ENCODE measurements at places on chromosomes 7 and 10.
A peak's percentile ranks its signal among the peaks of the same experiment; 100 is the strongest.

GRCh38 chr10:43846968-43847367, 198.3 kb upstream of the ZNF32 start:
- no peak for DNase-seq

- DNase-seq: no peak
Observed at GRCh38 chr10:110797416-110797815, 74.3 kb upstream of the PDCD4 start.

GRCh38 chr7:43244232-43244631, 131.8 kb downstream of the HECW1 start:
- no peak for DNase-seq

GRCh38 chr10:86711513-86712316, 43.4 kb downstream of the LDB3 start:
- DNase-seq: peak; percentile 59

GRCh38 chr7:86790383-86790782, 146.7 kb downstream of the GRM3 start:
- DNase-seq: no peak

DNA sequence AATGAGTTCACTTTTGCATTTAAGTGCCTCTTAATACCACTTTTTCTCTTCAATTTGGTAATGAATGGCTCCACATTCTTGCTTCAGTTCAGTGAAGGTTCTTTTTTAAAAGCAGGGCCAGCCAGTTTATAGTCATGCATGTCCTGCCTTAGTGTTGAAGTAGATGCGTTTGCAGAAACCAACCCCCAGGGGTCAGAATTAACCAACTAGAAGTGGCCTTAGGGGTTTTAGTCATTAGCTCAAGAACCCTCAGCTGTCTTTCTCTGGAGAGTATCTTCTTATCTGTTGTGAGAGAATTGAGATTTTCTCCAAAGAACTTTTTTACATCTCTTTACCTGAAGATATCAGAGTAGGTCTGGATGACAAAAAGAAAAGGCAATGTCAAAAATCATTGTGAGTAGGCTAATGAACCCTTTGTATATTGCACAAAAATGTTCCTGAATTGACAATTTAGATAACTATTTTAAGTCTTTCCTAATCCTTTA, 82.2 kb downstream of the PIK3CG start:
- peak; percentile 3 for DNase-seq

DNA sequence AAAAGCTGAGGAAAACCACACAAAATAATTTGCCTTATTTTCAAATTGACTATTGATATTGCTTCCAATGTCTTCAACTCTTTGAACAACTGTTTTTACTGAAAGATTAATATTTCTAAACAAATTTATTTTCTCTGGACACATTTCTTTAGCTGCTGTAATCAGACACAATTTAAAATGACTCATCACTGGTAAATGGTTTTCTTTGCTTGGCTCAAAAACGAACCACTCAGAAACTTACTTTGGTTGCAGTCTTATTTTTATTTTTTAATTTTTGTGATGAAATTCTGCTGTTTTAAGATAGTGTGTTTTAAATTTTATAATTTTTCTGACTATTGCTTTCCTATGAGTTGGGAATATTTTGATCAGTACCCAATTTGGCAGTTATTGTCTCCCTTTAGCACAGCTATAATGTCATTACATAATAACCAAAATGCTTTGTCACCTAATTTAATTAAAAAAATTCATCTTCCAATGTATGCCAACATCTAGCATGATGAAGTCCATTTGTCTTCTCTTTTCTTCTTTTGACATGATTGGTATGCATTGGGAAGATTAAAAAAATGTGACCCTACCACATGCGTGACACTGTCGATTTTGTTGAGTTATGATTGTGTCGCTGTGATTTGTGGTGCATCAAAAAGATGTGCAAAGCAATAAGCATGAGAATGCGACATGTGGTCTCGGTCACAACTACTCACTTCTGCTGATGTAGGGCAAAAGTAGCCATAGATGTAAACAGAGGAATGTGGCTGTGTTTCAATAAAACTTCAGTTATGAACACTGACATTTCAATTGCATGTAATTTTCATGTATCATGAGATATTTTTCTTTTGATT, 222.3 kb downstream of the SUGCT start:
- DNase-seq: no peak

GRCh38 chr7:149317986-149318672, 56.1 kb downstream of the ZNF783 start:
- no peak for DNase-seq

DNA sequence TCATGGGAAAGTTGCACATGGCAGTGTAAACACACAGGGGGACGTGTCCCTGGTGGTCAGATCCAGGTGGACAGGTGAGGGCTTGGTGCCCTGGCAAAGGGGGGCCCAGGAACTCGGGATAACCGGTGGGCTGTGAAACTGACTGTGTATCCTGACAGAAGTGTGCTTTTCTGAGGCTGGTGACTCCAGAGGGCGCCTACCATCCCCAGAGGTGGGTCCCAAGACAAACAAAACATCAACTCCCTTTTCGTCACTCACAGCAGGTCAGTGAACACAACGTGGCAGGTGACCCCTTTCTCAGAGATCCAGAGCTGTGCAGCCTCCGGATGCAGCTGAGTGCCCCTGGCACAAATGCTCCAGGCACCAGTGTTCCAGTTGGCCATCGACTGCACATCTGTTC, 56.0 kb upstream of the DDC start:
- no peak for DNase-seq

GRCh38 chr7:117819558-117819957, 53.7 kb downstream of the CTTNBP2 start:
- no peak for DNase-seq

GRCh38 chr10:82961864-82962263, 1086.9 kb downstream of the NRG3 start:
- no peak for DNase-seq

DNA sequence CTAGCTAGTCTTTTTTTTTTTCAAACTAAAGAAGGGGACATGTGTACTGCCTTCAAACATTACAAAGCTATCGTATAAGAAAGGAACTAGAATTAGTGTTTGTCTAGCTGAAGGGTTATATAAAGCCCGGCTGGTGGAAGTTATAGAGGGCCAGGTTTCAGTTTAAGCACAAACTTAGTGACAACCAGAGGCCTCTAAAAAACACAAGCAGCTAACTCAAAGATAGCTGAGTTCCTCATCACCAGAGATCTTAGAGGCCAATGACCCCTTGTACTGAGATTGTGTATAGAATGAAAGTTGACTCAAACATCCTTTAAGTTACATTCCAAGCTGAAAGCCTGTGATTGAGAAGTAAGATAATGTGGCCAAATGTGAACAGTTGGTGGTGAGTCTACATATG, 28.1 kb upstream of the SGMS1 start:
- no peak for DNase-seq

DNA sequence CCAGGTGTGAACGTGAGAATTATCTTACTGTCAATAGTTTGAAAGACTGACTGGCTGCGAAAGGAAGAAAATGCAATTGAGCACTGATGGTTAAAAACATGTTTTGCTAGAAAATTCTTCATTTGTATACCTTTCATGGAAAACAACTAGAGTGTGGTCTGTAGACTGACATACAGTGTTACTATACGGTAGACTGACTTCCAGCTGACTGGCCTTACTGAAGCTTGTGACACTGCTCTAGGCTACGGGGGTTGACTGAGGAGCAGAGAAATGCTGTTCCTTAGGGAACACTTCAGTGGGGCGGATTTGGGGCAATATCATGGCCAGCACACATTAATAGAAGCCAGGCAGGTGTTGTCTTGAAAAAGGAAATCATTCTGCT, 25.9 kb upstream of the DDC start:
- no peak for DNase-seq

DNA sequence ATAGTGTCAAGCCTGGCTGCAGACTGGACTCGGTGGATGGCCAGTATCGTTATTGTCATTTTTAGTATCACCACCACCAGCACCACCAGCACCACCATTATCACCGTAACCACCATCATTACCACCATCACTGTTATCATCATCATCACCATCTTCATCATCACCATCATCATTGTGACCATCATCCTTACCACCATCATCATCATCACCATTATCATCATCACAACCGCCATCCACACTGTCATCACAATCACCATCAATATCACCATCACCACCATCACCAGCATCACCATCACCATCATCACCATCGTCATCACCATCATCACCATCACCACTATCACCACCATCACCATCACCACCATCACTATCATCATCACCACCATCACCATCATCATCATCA, 65.6 kb downstream of the FOXL3 start:
- DNase-seq: no peak

DNA sequence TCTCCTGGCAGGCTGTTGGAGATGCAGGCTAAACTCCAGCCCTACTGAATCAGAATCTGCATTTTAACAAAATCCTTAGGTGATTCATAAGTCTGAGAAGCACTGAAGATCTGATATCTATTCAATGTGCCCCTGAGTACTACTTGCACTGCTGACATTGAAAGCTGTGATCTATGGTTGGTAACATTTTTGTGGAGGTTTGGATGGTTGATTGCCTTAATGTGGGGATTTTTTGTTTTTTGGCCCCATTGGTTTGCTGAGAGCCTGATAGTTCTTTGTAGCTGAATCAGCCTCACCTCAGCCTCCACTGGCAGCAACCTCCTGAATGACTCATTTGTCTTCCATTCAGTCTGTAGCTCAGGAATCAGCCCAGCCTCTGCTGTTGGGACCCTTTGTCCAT, 14.7 kb upstream of the LRRN3 start:
- no peak for DNase-seq

- DNase-seq: no peak
Observed at GRCh38 chr7:80466636-80467035, 45.2 kb downstream of the GNAT3 start.

DNA sequence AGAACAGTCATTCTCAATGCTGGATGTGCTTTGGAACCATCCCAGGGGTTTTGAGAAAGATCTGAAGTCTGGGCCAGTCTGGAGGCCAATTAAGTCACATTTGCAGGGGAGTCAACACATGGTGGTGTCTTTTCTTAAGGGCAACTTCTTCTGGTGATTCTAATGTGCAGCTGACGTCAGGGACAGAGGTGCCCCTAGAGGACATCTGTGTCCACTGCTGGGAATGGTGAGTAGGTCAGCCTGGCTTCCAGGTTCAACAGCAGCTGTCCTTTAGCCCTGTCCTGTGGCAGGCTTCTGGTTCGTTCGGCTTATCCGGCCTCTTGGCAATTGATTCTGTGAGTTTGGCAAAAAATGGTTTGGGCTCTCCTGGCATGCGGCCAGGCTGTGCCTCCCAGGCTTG, 269.7 kb upstream of the HABP2 start:
- DNase-seq: no peak

DNA sequence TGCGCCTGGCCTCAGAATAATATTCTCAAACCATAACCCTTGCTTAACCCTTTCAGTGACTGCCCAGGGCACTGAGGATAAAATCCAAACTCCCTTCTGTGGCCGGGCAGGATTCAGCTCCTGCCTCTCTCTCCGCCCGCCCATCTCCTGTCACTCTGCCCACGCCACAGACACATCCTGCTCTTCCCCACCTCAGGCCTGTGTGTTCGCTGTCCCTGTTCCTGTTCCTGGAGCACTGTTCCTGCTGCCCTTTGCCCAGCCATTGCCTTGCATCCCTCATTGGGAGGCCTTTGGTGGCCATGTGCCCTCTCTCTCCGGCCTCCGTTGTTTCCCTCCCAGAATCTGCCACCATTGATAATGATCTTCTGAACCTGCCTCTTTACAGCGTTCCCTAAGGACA, 108.8 kb downstream of the SH3PXD2A start:
- DNase-seq: no peak

DNA sequence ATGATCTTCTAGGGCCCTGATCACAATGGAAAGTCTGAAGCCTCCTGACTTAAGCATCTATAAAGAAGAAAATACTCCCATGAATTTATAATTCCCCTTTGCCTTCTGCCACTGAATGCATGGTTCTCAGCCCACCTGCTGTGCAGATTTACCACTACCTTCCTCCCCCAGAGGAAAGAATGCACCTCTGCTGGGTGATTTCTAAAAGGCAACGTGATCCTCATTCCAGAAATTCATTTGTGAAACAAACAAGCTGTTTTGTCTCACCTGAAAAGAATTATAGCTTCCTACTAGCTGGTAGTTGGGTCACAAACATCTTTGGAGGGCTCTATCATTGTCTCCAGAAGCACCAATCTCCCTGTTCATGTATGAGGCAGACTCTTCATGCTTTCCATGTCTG, 320.2 kb downstream of the CDC14C start:
- DNase-seq: no peak

DNA sequence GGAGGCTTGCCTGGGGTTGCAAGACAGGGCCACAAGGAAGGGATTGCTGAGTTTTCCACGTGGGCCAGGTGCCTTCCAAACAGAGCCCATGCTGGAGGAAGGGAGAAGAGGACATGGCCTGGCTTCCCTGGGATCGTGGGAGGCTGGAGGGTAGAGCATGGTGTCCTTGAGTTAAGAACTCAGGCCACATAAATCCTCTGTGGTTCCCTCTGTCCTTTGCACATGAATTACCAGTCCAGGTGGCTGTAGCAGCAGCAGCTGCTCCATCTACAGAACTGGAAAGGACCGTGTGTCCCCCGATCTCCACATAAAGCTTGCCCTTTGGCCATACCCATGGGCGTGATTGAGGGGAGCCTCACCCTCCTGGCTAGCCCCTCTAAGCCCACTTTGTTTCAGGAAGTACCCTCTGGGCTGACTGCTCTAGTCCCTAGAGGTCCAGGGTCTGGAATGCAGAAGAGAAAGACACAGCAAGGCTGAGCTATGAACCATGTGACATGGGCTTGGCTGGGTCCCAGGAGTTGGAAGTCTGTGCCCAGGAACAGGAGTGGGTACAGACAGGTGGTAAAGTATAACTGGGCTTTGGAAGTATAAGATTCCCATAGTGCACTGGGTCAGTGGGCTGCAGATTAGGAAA, 84.9 kb downstream of the C10orf105 start:
- no peak for DNase-seq

DNA sequence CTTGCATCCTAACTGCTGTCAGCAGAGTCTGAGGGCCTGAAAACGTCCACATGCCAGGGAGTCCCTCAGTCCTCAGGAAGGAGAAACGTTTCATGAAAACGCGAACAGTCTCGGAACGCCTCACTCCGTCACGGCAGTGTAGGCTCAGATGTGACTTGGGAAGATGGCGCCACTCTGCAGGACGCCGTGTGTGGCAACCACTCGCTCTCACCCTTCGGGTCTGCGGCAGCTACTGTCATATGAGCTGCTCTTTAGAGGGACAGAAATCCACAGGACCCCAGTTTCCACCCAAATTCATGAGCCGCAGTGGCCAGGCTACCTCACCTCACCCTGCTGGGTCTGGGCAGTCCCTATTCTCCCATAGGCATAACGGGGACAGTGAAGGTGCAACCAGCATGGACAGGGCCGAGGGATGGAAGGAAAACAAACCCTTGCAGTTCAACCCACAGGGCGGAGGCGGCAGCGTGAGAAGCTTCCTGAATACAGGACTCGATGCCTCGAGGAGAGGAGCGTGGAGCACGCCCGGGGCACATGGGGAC, 438.3 kb downstream of the DNAJB6 start:
- DNase-seq: no peak

- no peak for DNase-seq
Observed at GRCh38 chr10:101650863-101651262, 44.1 kb downstream of the FBXW4 start.

GRCh38 chr10:63217120-63217605, 84.0 kb downstream of the NRBF2 start:
- DNase-seq: peak; percentile 22

- no peak for DNase-seq
Observed at GRCh38 chr10:85995791-85996190, 370.8 kb downstream of the GRID1 start.

- DNase-seq: no peak
Observed at GRCh38 chr10:29784175-29784773, 149.5 kb upstream of the SVIL start.

Measured in activated CD4-positive, alpha-beta T cell treated with anti-CD3 and anti-CD28 coated beads for 4 hours (primary cell).